Stimulated activated CD8-positive, alpha-beta memory T cell treated with anti-CD3 and anti-CD28 coated beads, Interleukin-4, amount 100 ng/mL, for 1 hour (primary cell): ENCODE measurements at places on chromosomes 7 and 10.

GRCh38 chr7:2437136-2437535 lies 33.7 kb downstream of the CHST12 start:
- DNase-seq: no peak

- no peak for DNase-seq
Observed at GRCh38 chr7:16421333-16422102, at the start of gene CRPPA. CRPPA (minus strand) TSS chr7:16421538; CDS start chr7:16421322, 216 bp downstream.

- no peak for DNase-seq
Observed at GRCh38 chr10:101922846-101923245, 79.2 kb upstream of the KCNIP2 start.

DNA sequence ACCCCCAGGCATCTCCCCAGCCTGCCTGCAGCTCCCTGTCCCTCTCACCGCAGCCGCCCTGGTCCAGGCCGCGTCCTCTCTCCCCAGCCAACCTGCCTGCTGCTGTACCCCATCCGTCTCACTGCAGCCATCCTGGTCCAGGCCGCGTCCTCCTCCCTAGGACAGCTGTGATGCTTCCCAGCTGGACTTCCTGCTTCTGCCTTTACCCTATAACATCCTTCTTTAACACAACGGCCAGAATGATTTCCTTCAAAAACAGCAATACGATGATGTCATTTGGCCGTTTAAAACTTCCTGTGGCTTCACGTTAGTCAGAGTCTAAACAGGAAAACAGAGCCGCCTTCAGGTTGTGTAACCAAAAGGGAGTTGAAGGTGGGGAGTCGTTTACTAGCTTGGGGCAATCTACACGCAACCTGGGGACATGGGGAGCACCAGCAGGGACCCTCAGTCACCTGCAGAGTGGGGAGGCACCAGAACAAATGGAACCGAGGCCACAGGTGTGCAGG lies 32.2 kb upstream of the ZFAND2A start:
- no peak for DNase-seq

DNA sequence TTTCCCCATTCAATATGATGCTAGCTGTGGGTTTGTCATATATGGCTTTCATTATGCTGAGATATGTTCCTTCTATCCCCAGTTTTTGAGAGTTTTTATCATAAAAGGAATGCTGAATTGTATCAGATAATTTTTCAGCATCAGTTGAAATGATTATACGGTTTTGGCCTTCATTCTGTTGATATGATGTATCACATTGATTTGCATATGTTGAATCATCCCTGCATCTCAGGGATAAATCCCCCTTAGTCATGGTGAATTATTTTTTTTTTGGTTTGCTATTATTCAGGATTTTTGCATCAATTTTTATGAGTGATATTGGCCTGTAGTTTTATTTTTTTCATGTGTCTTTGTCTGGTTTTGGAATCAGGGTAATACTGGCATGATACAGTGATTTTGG lies 1152.3 kb upstream of the C7orf33 start:
- no peak for DNase-seq
